ENCODE measurements at places on chromosomes 3 and 15. TPM values are rescaled to one million over a fixed set of nuclear protein-coding genes. Genes with fewer than 3 reads are reported as not detected.

The MCF2L2 gene
- 0.35 TPM for total RNA-seq

The LRRIQ4 gene
- 0.27 TPM for total RNA-seq

The A4GNT gene
- not detected for total RNA-seq

GRCh38 chr3:13379201-13379830 lies 40.8 kb downstream of the NUP210 start:
- no peak overlapping the region for H3K4me3 ChIP-seq
- H3K27me3 ChIP-seq: no peaks in the 10 kb centered on the region
- no peak overlapping the region for H3K27ac ChIP-seq
- no peaks in the 10 kb centered on the region for H3K4me1 ChIP-seq

- no peak for DNase-seq
- no peak overlapping the region for H3K4me3 ChIP-seq
- no peaks in the 10 kb centered on the region for H3K4me1 ChIP-seq
- no peak overlapping the region for H3K27ac ChIP-seq
- H3K36me3 ChIP-seq: no peaks in the 10 kb centered on the region
Measured at GRCh38 chr3:55724821-55725220, 237.7 kb upstream of the WNT5A start.

DNA sequence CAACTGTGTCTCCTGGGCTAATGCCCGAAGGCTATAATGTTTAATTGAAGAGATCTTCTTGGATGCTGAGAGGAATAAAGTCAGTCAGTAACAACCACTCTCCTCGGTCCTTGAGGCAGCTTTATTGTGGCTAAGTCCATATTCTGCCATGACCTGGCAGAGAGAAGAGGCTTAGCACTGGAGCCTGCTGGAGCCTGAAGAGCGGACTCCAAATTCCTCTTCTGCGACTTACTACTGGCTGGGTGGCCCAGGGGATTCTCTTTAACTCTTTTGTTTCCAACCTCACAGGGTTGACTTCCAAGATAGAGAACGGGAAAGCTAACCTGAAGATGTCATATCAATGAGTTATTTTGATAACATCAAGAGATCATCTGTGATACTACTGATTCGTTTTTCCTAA lies 71.1 kb downstream of the MYO1E start:
- H3K27ac ChIP-seq: peak overlapping the region; percentile 92
- no peak for DNase-seq
- H3K4me1 ChIP-seq: peaks cover 85% of the 10 kb centered on the region
- H3K36me3 ChIP-seq: peaks cover 60% of the 10 kb centered on the region
- no peak overlapping the region for H3K4me3 ChIP-seq

DNA sequence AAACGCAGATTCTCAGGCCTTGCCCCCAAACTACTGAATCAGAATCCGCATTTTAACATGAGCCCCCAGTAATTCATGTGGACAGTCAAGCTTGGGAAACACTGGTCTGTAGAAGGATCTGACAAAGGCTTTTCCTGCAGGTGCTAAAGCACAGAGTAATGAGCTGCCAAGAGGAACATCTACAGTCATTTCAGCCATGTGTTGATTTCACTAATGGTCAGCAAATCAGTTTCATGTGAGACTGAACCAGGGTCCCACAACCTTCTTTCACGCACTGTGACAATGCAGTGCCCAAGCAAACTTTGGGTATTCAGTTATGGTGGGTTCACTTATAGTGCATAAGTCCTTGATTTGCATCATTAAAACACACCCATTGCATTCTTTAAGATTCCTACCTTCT lies 237.6 kb downstream of the TUSC7 start:
- H3K4me3 ChIP-seq: no peak overlapping the region
- H3K4me1 ChIP-seq: no peaks in the 10 kb centered on the region
- no peak for DNase-seq
- H3K27ac ChIP-seq: no peak overlapping the region
- no peaks in the 10 kb centered on the region for H3K36me3 ChIP-seq
- no peaks in the 10 kb centered on the region for H3K27me3 ChIP-seq

DNA sequence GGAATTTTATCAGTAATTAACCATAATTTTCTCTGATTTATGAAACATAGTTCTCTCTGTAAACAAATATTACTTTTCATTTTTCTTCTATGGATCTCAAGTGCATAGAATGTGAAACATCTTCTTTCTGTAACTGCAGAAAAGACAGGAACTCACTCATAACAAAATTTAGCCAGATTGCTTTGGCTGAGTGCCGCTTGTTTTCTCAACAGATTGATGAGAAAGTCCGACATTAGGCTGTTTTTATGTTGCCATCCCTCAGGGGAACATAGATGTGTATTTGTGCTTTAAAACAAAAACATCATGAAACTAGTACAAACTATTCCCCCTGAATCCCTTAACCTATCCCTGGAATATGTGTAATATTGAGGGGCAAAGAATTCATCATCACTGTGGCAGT lies 154.2 kb downstream of the B3GALNT1 start:
- no peak for DNase-seq
- H3K4me1 ChIP-seq: no peaks in the 10 kb centered on the region
- no peak overlapping the region for H3K4me3 ChIP-seq

- H3K36me3 ChIP-seq: no peaks in the 10 kb centered on the region
- no peak overlapping the region for H3K4me3 ChIP-seq
- no peak for DNase-seq
- H3K27ac ChIP-seq: no peak overlapping the region
- H3K27me3 ChIP-seq: peaks cover 20% of the 10 kb centered on the region
- no peaks in the 10 kb centered on the region for H3K4me1 ChIP-seq
Measured at GRCh38 chr15:101307048-101307896, 12.2 kb upstream of the SNRPA1 start.

GRCh38 chr3:53227993-53228885 lies 27.6 kb downstream of the TKT start:
- no peak overlapping the region for H3K4me3 ChIP-seq
- H3K36me3 ChIP-seq: peaks cover 77% of the 10 kb centered on the region
- DNase-seq: no peak
- peaks cover 3% of the 10 kb centered on the region for H3K4me1 ChIP-seq
- H3K27ac ChIP-seq: no peak overlapping the region

Data from Calu3 (cell line).